ENCODE measurements at places on chromosomes 5 and 9. TPM values are rescaled to one million over a fixed set of nuclear protein-coding genes. Genes with fewer than 3 reads are reported as not detected.

Gene GPX3
- 66.2 TPM for polyA plus RNA-seq

Gene LRRC8A
- 55.6 TPM for polyA plus RNA-seq

Gene PIP5K1B
- polyA plus RNA-seq: 2.5 TPM

DNA sequence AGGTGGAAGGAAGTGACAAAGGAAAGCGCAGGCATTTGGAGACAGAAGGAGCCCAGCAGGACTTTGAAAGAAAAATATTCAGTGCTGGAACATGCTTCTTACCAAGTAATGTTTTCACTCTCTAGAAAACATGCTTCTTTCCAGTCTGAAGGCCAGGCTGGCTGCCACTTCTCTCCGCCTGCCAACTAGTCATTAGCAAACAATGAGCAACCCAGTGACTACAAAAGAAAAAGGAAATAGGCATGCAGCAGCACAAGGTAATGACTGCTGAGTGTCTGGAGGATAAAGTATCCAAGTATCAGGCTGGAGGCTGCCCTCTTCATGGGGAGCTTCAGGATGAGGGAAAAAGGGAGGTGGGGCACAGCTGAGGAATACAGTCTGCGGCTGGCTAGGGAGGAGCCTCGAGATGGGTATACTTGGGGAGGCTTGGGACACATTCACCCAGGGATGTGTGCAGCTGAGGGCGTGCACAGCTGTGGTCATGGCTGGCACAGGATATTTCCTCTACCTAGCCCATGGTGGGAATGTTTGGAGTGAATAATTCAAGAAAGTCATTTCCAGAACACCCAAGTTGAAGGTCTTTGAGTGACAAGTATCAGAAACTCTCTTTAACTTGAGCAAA lies 161.5 kb upstream of the KIF2A start:
- DNase-seq: no peak

DNA sequence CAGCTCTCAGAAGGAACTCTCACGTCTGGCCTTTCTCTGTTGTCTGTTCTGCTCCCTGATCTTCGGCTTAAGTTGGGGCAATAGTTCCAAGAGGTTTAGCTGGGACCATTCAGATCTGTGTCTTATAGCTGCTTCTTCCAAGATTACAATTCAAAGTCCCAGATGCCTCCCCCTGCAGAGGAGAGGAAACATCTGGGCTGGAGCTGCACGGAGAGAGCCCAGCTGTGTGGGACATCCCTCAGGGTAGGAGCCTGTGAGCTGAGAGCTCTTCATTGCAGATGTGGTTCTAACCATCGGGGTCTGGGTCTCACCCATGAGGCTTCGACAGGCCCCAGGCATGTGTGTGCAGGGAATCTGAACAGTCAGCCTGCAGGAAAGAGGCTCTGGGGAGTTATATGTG lies 9.0 kb upstream of the PHF19 start:
- DNase-seq: no peak

- no peak for DNase-seq
Observed at GRCh38 chr9:86909388-86909787, 37.9 kb downstream of the GAS1 start.

DNA sequence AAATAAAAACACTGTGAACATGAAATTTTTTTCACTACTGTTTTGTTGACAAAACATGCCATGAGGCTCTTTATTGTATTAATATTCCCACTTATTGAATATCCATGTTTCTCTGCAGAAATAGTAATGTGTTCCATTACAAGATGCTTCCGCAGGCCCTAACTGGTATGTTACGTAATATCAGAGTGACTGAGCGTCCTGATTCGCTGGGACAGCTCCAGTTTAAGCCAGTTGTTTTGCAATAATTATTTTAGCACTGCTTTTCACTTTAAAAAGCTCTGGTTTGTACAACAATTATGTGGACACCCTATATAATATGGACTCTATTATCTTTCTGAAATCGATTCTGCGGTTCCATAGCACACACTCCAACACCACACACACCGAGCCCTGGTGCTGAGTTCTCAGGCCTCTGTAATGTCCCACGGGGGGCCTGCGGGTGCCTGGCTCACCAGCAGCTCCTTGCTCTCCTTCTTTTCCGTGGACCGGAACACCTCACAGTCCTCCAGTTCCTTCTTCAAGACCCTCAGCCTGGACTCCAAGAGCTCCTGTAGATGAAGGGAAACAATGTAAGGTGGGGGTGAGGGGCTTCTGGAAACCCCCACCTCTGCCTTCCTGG lies 1.8 kb downstream of the TRIM7 start:
- DNase-seq: no peak

DNA sequence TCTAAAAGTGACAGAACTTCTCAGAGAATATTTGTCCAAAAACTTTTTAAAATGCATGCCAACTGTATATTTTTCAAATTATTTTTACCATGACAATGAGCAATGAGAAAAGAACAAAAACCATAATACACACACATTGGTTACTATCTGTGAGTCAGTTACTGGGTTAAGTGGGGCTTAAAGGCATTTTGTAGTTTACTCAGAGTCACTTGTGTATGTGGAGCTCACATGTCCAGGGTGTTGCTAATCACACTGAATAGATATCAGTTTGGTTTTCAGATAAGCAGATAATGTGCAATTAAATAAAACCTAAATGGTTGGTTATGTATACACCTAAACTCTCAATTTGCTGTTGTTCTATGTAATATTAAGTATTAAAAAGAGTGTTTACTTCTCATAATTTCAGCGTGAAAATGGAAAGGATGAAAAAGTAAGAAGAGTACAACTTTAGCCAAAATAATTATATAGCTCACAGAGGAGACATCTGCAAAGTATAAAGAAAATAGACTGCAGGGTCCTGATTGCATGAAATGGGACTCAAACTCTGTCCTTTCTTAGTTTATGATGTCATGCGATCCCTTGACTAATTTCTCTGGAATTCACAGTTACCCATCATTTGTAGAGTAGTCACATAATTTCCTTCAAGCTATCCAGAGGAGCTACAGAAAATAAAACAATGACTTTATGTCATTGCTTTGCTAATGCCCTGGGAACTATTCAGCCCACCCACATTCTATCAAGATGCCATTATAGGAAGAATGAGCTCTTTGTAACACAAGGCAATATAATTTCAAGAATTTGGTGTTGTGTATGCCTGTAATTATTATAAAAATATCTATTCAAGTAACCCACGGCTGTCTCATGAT lies 388.0 kb upstream of the ZNF608 start:
- DNase-seq: no peak

DNA sequence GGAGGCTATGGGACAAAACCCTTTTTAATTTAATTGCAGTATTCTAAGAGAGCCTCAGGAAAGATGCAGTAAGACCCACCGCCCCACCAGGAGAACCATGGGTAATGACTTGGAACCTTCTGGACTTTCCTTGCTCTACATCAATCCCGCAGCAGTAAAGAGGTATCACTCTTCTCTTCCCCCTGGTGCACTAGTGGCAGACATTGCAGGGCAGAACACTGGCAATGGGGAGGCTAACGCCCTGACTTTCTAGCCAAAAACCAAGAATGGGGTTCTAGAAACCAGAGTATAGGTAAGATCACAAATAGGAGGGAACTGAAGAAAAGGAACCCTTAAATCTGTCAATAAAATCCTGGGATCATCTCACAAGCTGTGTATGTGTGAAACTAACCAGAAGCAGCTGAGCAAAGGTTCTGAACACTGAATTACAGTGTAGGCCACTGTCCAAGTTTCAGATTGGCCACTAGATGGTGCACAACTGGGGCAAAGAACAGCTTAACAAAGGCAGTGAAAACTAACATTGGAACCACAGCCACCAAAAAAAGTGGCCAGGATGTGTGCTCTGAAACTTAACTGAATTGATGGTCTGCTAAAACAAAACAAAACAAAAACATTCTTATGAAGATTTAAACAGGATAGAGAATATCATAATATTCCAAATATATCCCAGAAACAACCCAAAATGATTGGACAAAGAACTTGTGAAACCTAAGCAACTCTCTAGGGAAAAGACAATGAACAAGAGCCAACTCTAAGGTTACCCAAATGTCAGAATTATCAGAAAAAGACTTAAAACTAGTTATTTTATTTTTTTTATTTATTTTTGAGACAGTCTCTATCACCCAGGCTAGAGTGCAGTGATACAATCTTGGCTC lies 6.6 kb upstream of the FAM151B start:
- peak; percentile 44 for DNase-seq

GRCh38 chr5:11251247-11251646 lies 490.2 kb upstream of the DAP start:
- DNase-seq: peak; percentile 29

- DNase-seq: no peak
Observed at GRCh38 chr9:119053070-119053469, 316.2 kb downstream of the BRINP1 start.

All from hepatocyte (in vitro differentiated cells).